ENCODE measurements at places on chromosomes 4 and X. TPM values are rescaled to one million over a fixed set of nuclear protein-coding genes. Genes with fewer than 3 reads are reported as not detected.

Gene PNPLA4
- total RNA-seq = 10.5 TPM

Gene MAGEA3
- not detected for total RNA-seq

Gene AMER1
- total RNA-seq = 10.4 TPM

Gene TMLHE
- 28.6 TPM for total RNA-seq

Gene CACNA1F
- 0.36 TPM for total RNA-seq

Gene PIR
- total RNA-seq = 1.7 TPM

Gene ACSL1
- total RNA-seq = 36.6 TPM

Gene IL1RAPL1
- 19.5 TPM for total RNA-seq

Gene TEX13B
- total RNA-seq = not detected

Gene FRG2
- total RNA-seq = not detected

Gene LRIT3
- 0.36 TPM for total RNA-seq

Gene NWD2
- 11.1 TPM for total RNA-seq

Gene C4orf51
- not detected for total RNA-seq

Gene AFF2
- 139 TPM for total RNA-seq

Gene EVC2
- total RNA-seq = 3.0 TPM

Gene RHOXF2
- not detected for total RNA-seq

Gene SASH3
- total RNA-seq = 1.8 TPM

Gene HS6ST2
- total RNA-seq = 14.4 TPM

Measured in cerebellum (tissue), 4 donors.